ENCODE measurements at places on chromosomes 6 and 20.

DNA sequence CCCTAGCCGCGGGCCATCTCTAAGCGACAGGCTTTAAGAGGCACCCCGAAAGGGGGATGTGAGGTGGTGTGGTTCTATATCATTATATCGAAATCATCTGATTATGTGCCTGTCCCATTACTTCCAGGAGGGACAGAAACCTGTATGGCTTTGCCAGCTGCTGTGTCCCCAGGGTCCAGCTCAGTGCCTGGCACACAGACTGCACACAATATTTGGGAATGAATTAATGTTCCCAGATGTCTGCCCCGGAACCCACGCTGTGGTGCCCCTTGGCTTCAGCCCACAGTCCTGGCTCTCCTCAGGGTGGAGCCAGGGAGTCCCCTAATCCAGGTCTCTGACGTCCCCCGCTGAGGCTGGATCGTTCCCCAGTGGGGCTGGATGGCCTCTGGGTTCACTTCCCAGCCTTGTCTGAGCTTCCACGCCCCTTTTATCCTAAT is 8.9 kb upstream of the AHCY start:
- DNase-seq = no peak

DNA sequence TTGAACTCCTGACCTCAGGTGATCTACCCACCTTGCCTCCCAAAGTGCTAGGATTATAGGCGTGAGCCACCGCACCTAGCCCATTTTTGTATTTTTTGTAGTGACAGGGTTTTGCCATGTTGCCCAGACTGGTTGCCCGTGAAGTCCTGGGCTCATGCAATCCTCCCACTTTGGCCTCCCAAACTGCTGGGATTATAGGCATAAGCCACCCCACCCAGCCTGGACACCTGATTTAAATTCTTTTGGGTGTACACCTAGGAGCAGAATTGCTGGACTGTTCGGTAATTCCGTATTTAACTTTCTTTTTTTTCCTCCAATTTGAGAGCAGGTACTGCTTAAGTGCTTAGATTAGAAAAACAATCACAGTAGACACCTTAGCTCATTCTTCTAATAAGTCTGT is 5.6 kb upstream of the NRM start:
- DNase-seq = no peak

DNA sequence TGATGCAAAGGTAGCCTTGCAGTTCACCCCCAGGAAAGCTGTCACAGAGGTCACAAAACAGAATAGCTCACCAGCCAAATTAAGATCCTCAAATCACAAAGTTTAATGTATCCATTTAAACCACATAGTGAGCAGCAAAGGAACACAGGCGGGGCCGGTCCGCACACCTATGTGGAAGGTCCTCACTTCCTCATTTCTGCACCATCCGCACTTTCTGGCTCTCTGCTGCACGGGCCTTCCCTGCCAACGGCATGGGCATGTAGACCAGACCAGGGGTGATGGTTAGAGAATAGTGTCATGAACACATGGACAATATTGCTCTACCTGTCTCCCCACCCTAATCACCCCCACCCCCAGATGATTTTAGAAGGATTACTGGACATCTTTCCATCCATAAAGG is 12.1 kb upstream of the TBXT start:
- DNase-seq = no peak

GRCh38 chr6:11218102-11218442 is 14.4 kb downstream of the NEDD9 start:
- DNase-seq = no peak

GRCh38 chr20:10177326-10177725 is 41.3 kb upstream of the SNAP25 start:
- no peak for DNase-seq

DNA sequence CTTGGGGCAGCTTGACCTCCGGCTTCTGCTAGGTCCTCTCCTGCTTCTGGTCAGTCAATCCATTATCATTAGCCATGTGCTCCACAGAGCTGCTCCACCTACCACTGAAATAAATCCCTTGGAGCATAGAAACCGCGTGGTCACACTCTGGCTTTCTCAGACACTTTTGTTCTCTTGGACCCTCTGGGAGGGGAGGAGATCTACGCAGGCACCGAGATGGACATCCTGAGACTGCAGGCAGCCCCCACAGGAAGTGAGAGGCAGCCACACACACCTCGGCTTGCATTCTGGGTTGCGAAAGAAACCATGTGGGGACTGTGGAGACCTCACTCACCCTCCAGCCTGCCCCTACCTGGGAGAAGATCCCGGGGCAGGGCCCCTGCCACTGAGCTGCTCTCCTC is 79.5 kb downstream of the FYN start:
- DNase-seq = no peak

- no peak for DNase-seq
Observed at GRCh38 chr6:155014670-155015300, 19.7 kb downstream of the TIAM2 start.

Measured in thyroid gland (tissue), 4 donors.